ENCODE measurements at places on chromosomes 7 and 10. TPM values are rescaled to one million over a fixed set of nuclear protein-coding genes. Genes with fewer than 3 reads are reported as not detected.

Gene ETV1
- total RNA-seq: 34.4 TPM

Gene CTAGE6
- 0.25 TPM for total RNA-seq

Gene SLC26A4
- 3.4 TPM for total RNA-seq

Gene AMPH
- total RNA-seq: 47.0 TPM

Gene METTL27
- total RNA-seq: 0.49 TPM

Gene RAB19
- not detected for total RNA-seq

Gene PTPRE
- total RNA-seq: 11.3 TPM
